Activated naive CD8-positive, alpha-beta T cell treated with anti-CD3 and anti-CD28 coated beads for 36 hours (primary cell): ENCODE measurements at places on chromosomes 2 and 18.
A peak's percentile ranks its signal among the peaks of the same experiment; 100 is the strongest.

- no peak overlapping the region for H3K27ac ChIP-seq
- H3K4me3 ChIP-seq = no peak overlapping the region
Observed at GRCh38 chr2:114745700-114746099, 303.3 kb downstream of the DPP10 start.

GRCh38 chr2:12921321-12921720, 204.6 kb downstream of the TRIB2 start:
- no peak overlapping the region for H3K27ac ChIP-seq
- no peak for DNase-seq
- no peak overlapping the region for H3K4me3 ChIP-seq

GRCh38 chr2:144516981-144517865, 2.7 kb downstream of the ZEB2 start:
- H3K27me3 ChIP-seq = peaks cover 35% of the 10 kb centered on the region
- peaks cover 14% of the 10 kb centered on the region for H3K4me1 ChIP-seq
- H3K4me3 ChIP-seq = no peak overlapping the region
- H3K36me3 ChIP-seq = peaks cover 2% of the 10 kb centered on the region
- H3K27ac ChIP-seq = no peak overlapping the region

DNA sequence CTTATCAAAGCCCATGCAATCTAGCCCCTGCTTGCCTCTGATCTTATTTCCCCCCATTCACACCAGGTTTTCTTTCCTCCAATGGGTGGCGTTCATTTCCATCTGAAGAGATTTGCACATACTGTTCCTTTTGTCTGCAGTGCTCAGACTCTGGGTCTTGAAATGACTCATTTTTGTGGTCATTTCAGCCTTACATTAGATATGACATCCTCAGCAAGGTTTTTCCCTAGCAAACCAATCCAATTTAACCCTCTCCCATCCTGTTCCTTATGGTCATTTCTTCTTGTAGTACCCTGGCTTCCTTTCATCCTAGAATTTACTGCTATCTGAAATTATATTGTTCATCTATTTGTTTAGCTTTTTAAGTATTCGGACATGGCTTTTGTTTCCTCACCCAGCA, 42.5 kb upstream of the SCN1A start:
- no peak for DNase-seq
- no peak overlapping the region for H3K27ac ChIP-seq
- H3K4me1 ChIP-seq = no peaks in the 10 kb centered on the region
- peaks cover 17% of the 10 kb centered on the region for H3K27me3 ChIP-seq

- no peak for DNase-seq
- no peak overlapping the region for H3K27ac ChIP-seq
- H3K4me1 ChIP-seq = peaks cover 13% of the 10 kb centered on the region
- H3K27me3 ChIP-seq = no peaks in the 10 kb centered on the region
- peaks cover 16% of the 10 kb centered on the region for H3K36me3 ChIP-seq
Observed at GRCh38 chr2:3413697-3414096, 34.2 kb downstream of the TRAPPC12 start.

GRCh38 chr2:39515273-39515896, 78.3 kb upstream of the MAP4K3 start:
- no peaks in the 10 kb centered on the region for H3K27me3 ChIP-seq
- H3K27ac ChIP-seq = peak overlapping the region; percentile 16
- H3K4me1 ChIP-seq = peaks cover 36% of the 10 kb centered on the region
- DNase-seq = no peak
- H3K36me3 ChIP-seq = peaks cover 4% of the 10 kb centered on the region

DNA sequence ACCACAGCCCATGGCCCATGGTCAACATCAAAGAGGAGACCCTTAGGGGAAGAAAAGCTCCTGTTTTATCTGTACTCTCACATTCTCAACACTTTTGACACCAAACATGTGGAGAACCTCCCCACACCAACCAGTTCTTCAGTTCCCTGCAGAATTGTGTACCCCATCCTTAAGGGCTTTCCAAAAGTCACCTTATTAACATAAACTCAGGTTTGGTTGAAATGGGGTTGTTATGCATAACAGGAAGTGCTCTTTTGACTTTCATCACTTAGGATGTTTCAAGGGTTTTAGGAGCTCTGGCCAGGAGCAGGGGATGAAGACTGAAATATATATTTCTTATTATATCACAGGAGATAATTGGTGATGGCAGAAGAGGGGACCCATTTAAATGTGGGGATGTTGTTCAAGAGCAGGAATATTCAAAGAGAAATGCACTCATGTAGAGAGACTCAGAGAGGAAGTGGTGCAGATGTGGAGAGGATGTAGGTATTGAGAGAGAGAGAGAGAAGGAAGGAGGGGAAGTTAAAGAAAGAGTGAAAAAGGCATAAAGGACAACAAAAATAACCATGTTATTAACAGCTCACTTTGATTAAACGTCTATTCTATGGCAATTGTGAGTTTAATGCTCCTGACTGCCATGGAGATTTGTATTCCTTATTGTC, 35.2 kb downstream of the SP140L start:
- no peak for DNase-seq
- no peak overlapping the region for H3K4me3 ChIP-seq
- H3K36me3 ChIP-seq = peaks cover 72% of the 10 kb centered on the region

GRCh38 chr2:231894566-231895380, 31.4 kb downstream of the NPPC start:
- no peaks in the 10 kb centered on the region for H3K4me1 ChIP-seq
- H3K27ac ChIP-seq = no peak overlapping the region
- H3K27me3 ChIP-seq = no peaks in the 10 kb centered on the region
- DNase-seq = no peak
- H3K4me3 ChIP-seq = no peak overlapping the region

DNA sequence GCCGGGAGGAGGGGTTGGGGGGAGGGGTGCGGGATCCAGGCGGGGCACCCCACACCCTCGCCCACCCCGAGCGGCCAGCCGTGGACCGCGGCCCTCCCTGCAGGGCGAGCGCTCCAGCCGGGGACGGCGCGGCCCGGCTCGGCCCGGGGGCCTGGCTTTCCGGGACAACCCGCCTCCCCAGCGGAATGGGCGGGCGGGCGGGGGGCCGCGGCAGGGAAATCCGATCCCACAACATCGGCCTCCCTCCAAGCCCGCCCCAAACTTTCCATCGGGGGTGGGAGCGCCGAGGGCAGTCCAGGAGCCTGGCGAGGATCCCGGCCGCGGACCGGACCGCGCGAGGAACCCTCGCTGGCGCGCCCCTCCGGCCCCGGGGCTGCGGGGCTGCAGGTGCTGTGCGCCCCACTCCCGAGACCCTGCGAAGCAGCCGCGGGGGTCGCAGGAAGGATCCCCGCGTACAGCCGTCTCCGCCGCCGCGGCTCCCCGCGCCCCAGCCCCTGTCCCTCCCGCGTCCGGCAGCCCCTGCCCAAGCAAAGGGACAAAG, 529 bp downstream of the SEMA4C start:
- peaks cover 7% of the 10 kb centered on the region for H3K36me3 ChIP-seq
- H3K27me3 ChIP-seq = peaks cover 10% of the 10 kb centered on the region
- no peak for DNase-seq
- no peak overlapping the region for H3K27ac ChIP-seq

GRCh38 chr2:113012436-113013335, 7.4 kb downstream of the IL36A start:
- no peak for DNase-seq
- H3K27me3 ChIP-seq = no peaks in the 10 kb centered on the region
- no peak overlapping the region for H3K4me3 ChIP-seq
- H3K27ac ChIP-seq = no peak overlapping the region
- H3K4me1 ChIP-seq = peaks cover 20% of the 10 kb centered on the region
- H3K36me3 ChIP-seq = no peaks in the 10 kb centered on the region

DNA sequence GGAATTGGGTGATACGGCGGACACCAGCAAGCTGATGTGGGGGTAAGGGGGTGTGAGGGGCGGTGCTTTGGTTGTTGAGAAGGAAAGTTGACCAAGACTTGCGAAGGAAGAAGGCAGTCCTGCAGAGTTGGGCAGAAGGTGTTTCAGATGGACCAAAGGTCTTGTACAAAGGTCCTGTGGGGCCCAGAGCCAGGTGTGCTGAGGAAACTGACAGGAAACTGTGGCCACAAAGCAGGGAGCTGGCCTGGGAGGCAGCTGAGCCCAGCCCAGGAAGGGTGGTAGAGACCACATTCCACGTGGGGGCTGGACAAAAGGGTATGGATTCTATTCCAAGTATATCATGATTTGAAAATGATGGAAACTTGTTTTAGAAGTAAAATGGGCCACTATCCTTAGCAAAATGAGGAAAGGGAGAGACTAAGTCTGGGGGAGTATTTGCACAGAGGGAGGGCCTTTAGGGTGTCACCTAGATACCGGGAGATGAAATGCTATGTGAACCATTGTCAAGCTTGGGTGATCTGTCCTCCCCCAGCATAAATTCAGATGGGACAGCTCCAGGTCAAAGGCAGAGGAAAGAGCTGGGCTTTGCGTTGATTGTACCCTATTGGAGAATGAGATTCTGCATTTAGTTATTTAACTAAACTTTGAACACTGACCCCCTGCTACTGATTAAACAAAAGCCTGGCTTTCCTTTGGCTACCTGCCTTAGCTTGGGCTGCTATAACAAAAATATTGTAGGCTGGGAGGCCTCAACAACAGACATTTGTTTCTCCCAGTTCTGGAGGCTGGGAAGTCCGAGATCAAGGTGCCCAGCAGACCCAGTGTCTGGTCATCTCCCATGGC, 4.3 kb upstream of the EDAR start:
- H3K27me3 ChIP-seq = no peaks in the 10 kb centered on the region
- no peak overlapping the region for H3K4me3 ChIP-seq
- no peak overlapping the region for H3K27ac ChIP-seq
- H3K36me3 ChIP-seq = no peaks in the 10 kb centered on the region
- H3K4me1 ChIP-seq = peaks cover 13% of the 10 kb centered on the region

DNA sequence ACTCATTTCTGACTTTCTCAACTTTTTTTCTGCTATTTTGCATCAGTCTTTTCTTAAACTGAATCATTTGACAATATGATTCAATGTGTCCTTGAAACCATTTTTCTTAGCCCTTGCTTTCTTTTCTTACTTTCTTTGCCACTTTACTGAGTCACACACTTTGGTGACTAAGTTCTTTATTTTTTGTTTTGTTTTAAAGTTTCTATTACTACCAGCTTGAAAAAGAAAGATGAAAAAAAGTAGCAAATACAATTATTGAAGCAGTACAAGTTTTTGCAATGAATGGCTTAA, 116.5 kb downstream of the DOCK10 start:
- DNase-seq = no peak
- H3K36me3 ChIP-seq = peaks cover 76% of the 10 kb centered on the region
- H3K4me1 ChIP-seq = peaks cover 85% of the 10 kb centered on the region
- peak overlapping the region; percentile 62 for H3K4me3 ChIP-seq

- DNase-seq = peak; percentile 28
- peaks cover 24% of the 10 kb centered on the region for H3K4me1 ChIP-seq
- H3K27me3 ChIP-seq = peaks cover 19% of the 10 kb centered on the region
Observed at GRCh38 chr2:111632661-111633060, 251.3 kb downstream of the ANAPC1 start.

GRCh38 chr18:74529811-74530583, 4.3 kb upstream of the CNDP1 start:
- H3K36me3 ChIP-seq = no peaks in the 10 kb centered on the region
- DNase-seq = no peak
- H3K27me3 ChIP-seq = peaks cover 4% of the 10 kb centered on the region
- H3K27ac ChIP-seq = no peak overlapping the region
- H3K4me1 ChIP-seq = no peaks in the 10 kb centered on the region

GRCh38 chr18:13353084-13353823, 134.7 kb downstream of the LDLRAD4 start:
- H3K4me3 ChIP-seq = no peak overlapping the region
- peaks cover 17% of the 10 kb centered on the region for H3K36me3 ChIP-seq
- peaks cover 17% of the 10 kb centered on the region for H3K4me1 ChIP-seq
- peak overlapping the region; percentile 81 for H3K27ac ChIP-seq

GRCh38 chr18:23616258-23616657, 30.0 kb upstream of the NPC1 start:
- no peaks in the 10 kb centered on the region for H3K36me3 ChIP-seq
- no peak overlapping the region for H3K4me3 ChIP-seq
- H3K27ac ChIP-seq = no peak overlapping the region
- DNase-seq = no peak

- no peak for DNase-seq
- H3K36me3 ChIP-seq = no peaks in the 10 kb centered on the region
- no peaks in the 10 kb centered on the region for H3K4me1 ChIP-seq
- no peak overlapping the region for H3K27ac ChIP-seq
Observed at GRCh38 chr2:37421686-37422085, 77.3 kb downstream of the QPCT start.

DNA sequence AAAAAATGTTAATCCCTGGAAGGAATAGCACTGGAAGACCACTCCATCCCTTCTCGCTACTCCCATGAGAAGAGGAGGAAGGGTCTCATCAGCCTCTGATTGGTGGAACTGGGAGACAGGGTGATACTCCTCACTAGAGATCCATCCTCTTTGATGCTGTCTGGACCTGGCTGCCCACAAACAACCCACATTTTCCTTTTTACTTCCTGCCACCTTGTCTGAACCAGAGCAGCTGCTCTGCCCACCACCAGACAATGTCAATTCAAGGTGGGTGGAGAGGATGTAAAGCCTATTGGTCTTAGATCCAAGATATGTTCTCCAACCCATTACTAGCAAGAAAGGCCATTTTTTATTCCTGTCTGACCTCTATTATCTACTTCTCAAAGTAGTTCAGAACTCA, 246.9 kb upstream of the TANK start:
- no peak for DNase-seq
- no peaks in the 10 kb centered on the region for H3K27me3 ChIP-seq
- no peak overlapping the region for H3K27ac ChIP-seq

DNA sequence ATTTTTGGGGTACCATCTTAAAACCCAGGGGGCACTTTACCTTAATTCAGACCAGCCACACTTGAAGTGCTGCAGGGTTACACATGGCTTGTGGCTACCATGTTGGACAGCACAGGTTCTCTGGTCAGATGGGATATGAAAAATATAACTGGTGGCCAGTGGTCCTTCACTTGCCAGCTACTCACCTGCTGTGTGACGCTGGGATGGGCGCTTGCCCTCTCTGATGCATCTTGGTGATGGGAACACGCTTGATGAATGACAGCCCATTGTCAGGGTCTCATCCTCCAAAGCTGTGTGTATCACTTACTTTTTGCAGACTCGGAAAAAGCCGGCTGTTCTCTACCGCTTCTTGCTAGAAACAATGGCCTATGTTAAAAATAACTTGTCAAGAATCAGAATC, 22.5 kb downstream of the HJURP start:
- H3K4me1 ChIP-seq = no peaks in the 10 kb centered on the region
- H3K36me3 ChIP-seq = peaks cover 18% of the 10 kb centered on the region
- H3K4me3 ChIP-seq = no peak overlapping the region
- no peaks in the 10 kb centered on the region for H3K27me3 ChIP-seq
- no peak for DNase-seq

DNA sequence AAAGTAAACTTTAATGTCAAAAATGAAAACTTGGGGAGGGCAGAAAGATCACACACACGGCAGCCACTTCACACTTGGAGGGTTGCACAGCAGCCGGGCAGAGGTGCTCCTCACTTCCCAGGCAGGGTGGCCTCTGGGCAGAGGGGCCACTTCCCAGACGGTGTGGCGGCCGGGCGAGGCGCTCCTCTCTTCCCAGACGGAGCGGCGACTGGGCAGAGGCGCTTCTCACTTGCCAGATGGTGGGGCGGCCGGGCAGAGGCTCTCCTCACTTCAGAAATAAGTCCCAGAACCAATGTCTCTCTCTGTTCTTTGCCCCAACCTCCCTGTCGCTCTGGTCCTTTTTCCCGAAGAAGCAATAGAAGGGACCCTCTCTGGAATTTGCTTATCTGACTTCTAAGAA, 65.7 kb upstream of the LRPPRC start:
- no peak overlapping the region for H3K27ac ChIP-seq
- no peaks in the 10 kb centered on the region for H3K36me3 ChIP-seq
- H3K4me3 ChIP-seq = no peak overlapping the region
- no peak for DNase-seq
- no peaks in the 10 kb centered on the region for H3K4me1 ChIP-seq
